ENCODE measurements at places on chromosomes 7 and 10.

- no peak for DNase-seq
These were observed 10.2 kb downstream of the GARS1 start for GRCh38 chr7:30604901-30605300.

- DNase-seq, result no peak
These were observed 16.8 kb downstream of the ZNF277 start for GRCh38 chr7:112223310-112223709.

DNA sequence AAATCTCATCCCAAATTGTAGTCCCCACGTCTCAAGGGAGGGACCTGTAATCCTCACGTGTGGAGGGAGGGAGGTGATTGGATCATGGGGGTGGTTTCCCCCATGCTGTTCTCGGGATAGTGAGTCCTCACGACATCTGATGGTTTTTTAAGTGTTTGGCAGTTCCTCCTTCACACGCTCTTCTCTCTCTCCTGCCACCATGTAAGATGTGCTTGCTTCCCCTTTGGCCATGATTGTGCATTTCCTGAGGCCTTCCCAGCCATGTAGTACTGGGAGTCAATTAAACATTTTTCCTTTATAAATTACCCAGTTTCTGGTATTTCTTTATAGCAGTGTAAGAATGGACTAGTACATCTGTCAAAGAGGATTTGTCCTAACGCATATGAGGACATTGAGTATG is 59.5 kb downstream of the RGS10 start:
- DNase-seq, result no peak

GRCh38 chr10:35635576-35635975 is 6.5 kb downstream of the FZD8 start:
- DNase-seq, result peak; percentile 69

GRCh38 chr10:121910673-121911420 is 17.0 kb downstream of the ATE1 start:
- no peak for DNase-seq

- DNase-seq, result no peak
These were observed 3.8 kb upstream of the STN1 start for GRCh38 chr10:103921750-103922195.

- no peak for DNase-seq
These were observed 164.4 kb upstream of the NAMPT start for GRCh38 chr7:106448992-106449859.
